ENCODE measurements at places on chromosomes 12 and 14. TPM values are rescaled to one million over a fixed set of nuclear protein-coding genes. Genes with fewer than 3 reads are reported as not detected.

The TMCC3 gene
- total RNA-seq = 16.1 TPM

The PPFIA2 gene
- total RNA-seq = 20.3 TPM

The ZNF384 gene
- 40.4 TPM for total RNA-seq

The GPX2 gene
- total RNA-seq = not detected

The KRT78 gene
- 10.8 TPM for total RNA-seq

The CAPZA3 gene
- total RNA-seq = not detected

The SLC25A21 gene
- total RNA-seq = not detected

The MRPL42 gene
- 22.5 TPM for total RNA-seq

The CLEC2A gene
- total RNA-seq = not detected

The PTPN21 gene
- 34.2 TPM for total RNA-seq

The RNASE1 gene
- total RNA-seq = 362 TPM

The DHRS2 gene
- not detected for total RNA-seq

The KRT7 gene
- 33.9 TPM for total RNA-seq

The NTN4 gene
- total RNA-seq = 33.3 TPM

The PSMA6 gene
- total RNA-seq = 65.3 TPM

The E2F7 gene
- 0.39 TPM for total RNA-seq

The CLEC4D gene
- total RNA-seq = not detected

The TMEM263 gene
- 34.1 TPM for total RNA-seq

The TAS2R8 gene
- not detected for total RNA-seq

The BCL11B gene
- 0.78 TPM for total RNA-seq

The CAPS2 gene
- total RNA-seq = 18.8 TPM

The SCFD1 gene
- 131 TPM for total RNA-seq

The TNFRSF1A gene
- 437 TPM for total RNA-seq

The SPATS2 gene
- total RNA-seq = 14.7 TPM

The RFX4 gene
- not detected for total RNA-seq

The VAMP1 gene
- 31.0 TPM for total RNA-seq

The MFAP5 gene
- 895 TPM for total RNA-seq

The FAM181A gene
- total RNA-seq = not detected
